EH (cell line): ENCODE measurements at places on chromosomes 7 and 10.

DNA sequence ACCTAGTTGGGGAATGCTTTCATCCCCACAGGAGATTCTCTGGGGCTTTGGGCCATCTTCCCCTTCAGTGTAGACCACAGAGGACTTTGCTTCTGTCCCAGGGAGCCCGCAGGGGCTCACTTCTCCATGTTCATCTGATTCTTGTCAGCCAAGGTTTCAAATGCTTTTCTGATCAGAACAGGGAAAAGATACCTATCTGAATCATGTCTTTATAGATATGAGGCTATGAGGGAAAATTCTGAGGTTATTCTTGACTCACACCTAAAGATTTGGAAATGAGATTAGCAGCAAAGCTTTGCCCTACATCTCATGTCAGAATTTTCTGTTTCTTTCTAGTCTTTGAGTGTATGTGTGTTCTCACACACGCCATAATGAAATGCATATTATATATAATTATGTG lies 53.3 kb downstream of the FIGNL1 start:
- no peak for DNase-seq

DNA sequence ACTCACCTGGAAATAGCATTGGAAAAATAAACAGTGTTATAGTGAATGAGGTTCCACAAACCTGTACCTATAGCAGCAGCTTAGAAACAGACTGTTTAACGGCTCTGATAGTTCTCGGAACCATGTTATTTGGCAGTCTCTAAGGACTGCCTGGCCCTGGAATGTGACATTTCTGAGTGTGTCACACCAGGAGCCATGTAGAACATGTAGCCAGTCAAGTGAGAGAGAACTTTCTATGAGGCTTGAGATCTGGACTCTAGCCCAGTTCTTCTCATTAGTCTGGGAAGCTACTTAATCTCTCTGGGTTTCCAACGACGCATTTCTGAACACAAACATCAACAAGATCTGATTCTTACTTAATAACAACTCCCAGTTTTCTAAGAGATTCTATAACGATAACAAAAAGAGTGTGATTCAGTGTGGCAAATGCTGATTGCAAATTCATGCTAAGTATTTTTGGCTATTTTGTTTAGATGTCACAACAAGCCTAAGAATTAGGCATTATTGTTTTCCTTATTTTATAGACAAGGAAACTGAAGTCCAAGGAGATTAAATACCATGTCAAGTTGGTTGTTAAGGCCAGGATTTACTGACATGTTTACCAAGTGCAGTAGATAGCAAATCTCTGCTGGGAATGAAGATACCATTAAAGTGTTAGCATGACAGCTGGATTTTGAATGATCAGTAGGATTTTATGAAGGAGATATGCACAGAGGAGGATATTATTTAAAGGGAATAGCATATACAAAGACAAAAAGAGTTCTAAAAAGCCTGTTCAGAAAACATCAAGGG lies 47.2 kb downstream of the APBB1IP start:
- DNase-seq = peak; percentile 90

- peak; percentile 97 for DNase-seq
These were observed 181.3 kb downstream of the TAX1BP1 start for GRCh38 chr7:27921081-27921836.

- peak; percentile 44 for DNase-seq
These were observed 27.8 kb downstream of the TMEM236 start for GRCh38 chr10:17779784-17780183.

DNA sequence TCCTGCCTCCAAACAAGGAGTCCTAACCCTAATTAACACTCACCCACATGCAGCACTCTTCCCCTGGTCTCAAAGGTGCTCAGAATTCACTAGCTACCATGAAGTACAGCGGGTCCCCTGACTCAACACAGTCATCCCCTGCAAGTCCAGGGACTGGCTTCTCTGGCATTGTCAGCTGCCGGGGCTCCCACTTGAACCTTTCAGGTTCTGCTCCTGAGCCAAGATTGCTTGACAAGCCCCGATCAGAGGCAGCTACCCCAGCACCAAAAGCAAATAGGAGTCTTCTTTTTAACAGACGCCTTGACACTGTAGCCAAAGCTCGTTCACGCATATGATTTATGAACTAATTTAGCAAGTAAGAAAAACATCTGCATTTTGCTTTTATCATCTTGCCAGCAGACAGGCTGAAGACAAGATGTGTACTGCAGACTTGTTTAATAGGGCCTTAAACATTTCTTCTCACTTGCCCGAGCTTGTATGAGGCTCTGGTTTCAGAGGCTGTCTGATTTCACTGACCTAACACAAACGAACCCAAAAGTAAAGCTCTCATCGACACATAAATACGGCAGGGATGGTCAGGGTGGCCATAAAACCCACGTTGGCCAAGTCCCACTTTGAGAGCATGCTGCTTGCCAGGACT lies 67.6 kb upstream of the ADAM12 start:
- no peak for DNase-seq

DNA sequence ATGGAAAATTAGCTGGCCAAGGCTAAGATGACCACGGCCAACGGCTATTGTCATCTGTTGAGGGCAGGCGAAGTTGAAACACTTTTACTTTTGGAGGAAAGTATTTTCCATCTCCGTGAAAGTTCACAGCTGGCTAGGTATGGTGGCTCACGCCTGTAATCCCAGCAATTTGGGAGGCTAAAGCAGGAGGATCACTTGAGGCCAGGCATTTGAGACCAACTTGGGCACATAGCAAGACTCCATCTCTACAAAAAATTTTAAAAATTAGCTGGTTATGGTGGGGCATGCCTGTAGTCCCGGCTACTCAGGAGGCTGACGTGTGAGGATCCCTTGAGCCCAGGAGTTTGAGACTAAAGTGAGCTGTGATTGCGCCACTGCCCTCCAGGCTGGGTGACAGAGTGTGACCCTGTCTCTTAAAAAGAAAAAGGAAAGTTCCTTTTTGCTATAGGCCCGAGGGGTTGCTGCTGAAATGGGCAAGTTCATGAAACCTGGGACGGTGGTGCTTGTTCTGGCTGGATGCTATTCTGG lies 85.5 kb upstream of the MKLN1 start:
- DNase-seq = no peak

DNA sequence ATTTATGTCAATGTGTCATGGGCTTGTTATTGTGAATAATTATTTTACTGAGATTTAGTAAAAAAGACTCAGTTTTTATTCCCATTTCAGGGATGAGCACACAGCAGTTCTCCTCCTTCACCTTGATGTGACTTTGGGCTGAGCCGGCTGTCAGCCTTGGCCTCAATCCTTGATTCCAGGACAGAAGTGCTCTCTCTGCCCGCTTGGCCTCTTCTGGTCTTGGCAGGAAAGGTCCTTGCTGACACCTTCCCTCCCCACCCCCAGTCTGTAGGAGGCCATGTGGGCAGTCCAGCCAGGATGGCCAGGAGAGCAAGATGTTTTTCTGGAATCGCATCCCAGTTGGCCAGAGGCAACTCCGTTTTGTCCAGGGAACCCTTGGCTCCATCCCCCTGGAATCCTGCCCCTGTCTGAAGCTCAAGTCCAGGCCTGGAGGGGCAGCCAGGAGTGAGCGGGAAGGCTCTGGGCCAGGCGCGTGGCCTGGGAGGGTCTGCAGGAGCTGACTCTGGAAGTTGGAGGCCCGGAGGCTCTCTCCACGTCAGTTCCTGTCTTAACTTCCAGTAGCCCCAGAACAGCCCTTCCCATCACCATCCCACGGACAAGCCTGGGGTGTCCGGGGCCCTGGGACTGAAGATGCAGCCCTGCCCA lies 100.9 kb downstream of the PDGFA start:
- no peak for DNase-seq

GRCh38 chr7:36925691-36926090 lies 201.4 kb upstream of the AOAH start:
- DNase-seq = no peak

GRCh38 chr10:89664203-89664602 lies 19.2 kb upstream of the PANK1 start:
- no peak for DNase-seq

DNA sequence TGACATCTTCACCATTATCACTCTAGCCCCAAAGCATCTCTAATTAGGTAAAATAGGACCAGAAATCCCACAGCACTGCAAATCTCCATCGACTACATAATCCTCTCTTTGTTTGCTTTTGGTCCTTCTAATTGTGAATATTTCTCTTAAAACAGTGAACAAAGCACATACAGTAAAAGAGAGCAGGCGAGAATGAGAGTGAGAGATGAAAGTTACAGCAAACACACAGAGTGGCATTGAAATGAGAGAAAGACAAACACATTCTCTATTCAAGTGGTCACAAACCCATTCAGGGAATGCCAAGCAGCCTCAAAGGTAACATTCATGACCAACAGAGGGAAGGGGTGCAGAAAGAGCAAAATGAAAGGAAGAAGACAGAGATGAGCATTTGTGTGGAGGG lies 109.8 kb upstream of the PTN start:
- no peak for DNase-seq

- DNase-seq = no peak
These were observed 395.7 kb upstream of the NRG3 start for GRCh38 chr10:81479316-81479715.

GRCh38 chr7:40470817-40471216 lies 336.0 kb downstream of the SUGCT start:
- DNase-seq = peak; percentile 64

DNA sequence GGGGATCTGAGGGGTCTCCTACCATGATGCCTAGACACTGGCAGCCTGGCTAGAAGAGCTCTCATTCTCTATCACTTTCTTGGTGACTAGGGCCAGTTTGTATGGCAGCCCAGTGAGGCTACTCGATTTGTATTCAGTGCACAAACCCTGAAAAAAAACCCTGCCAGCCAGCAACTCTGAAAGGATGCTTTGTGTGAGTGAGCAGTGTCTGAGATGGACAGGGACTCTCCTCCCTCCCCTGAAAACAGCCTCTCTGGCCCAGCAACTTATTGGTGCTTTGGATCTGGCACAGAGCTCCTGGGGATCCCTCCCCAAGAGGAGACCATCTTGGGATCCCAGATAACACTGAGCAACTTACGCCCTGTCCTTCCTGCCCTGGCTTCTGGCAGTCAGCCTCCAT lies 10.8 kb upstream of the LRRC4 start:
- no peak for DNase-seq

DNA sequence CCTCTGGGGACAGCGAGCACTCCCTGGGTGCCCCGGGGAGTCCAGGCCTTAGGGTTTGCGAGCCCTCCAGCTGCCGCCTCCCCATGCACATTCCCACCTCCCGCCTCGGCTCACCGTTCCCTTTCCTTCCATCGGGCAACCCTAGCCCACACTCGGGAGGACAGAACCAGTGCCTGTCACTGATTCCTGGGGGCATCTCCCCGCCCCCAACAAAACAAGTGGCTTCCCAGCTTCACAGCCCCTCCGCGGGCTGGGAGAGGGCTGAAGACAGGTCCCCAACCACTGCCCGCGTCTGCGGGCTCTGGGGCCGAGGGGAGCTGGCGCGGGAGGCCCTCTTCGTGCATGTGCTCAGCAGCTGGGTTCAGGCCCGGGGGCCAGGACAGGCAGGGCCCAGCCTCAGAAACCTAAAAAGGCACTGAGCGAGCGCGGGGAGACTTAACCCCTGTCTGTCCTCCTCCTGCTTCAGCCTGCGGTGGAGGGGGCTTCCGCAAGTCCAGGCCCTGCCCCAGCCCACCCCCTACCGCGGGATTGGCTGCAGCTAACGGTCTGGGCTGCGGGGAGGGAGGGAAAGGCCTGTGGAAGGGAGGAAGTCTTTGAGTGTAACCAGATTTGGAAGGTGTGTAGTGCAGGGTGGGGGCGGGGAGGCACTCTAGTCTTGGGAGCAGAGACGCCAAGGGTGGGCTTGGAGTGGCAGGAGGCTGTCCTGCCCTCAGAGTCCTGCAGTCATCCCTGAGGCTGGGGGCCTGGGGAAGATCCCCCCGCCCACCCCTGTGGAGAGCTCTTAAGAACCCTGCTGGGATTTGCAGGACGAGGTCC lies 1.2 kb downstream of the FLNC start:
- peak; percentile 82 for DNase-seq

- no peak for DNase-seq
These were observed 33.8 kb downstream of the TBATA start for GRCh38 chr10:70751356-70751755.

- no peak for DNase-seq
These were observed 108.3 kb downstream of the SUGCT start for GRCh38 chr7:40243076-40243475.

GRCh38 chr7:21719846-21720245 lies 177.0 kb downstream of the DNAH11 start:
- no peak for DNase-seq

GRCh38 chr7:30028749-30029635 lies 780 bp downstream of the PLEKHA8 start:
- DNase-seq = peak; percentile 55

DNA sequence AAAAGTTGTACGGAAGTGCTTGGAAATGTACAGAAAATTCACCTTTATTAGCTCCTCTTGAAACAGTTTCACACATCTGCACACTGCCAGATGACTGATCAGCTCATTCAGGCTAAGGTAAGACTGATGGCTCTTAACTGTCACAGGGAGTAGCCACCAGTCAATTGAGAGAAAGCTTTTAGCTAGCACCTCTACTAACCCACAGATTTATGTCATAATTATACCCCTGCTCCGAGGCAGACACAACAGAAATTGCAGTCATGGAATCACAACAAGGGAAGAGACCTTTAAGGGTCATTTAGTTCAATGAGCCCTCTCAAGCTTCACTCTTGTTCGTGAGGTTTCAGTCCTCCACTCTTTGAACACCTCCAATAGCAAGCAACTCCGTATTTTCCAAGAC lies 235.4 kb downstream of the TRIL start:
- no peak for DNase-seq

DNA sequence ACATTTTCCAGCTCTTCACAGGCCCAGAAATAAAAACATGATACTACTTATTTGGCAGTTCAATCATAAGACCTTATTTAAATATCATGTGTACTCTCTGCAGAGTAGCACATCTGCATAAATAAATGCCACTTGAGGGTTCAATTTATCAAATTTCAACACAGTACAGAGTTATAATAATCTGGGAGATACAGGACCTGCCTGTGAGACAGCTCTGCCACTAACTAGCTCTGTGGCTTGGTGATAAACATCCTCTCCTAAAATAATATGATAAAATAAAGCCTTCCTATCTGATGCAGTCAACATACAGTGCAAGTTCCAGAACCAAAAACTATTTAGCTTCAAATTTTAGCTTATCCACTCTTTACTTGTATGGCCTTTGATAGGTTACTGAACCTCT lies 90.9 kb upstream of the GATAD1 start:
- no peak for DNase-seq

- no peak for DNase-seq
These were observed 94.9 kb downstream of the GFRA1 start for GRCh38 chr10:116178086-116178605.

DNA sequence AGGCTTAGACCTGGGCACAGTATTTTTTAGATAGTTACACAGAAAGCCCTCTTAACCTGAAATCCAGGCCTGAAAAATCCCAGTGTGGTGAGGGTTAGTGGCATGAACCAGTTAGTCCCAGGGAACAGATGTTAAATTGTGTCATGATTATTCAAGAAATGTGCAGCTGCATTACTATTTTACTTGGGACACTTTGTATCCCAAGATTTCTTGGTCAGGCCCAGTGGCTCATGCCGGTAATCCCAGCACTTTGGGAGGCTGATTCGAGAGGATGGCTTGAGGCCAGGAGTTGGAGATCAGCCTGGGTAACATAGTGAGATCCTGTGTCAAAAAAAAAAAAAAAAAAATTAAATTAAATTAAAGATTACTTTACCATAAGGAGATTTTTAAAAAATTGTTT lies 36.0 kb upstream of the OTUD1 start:
- DNase-seq = no peak

GRCh38 chr10:75403144-75403938 lies 1.8 kb upstream of the ZNF503 start:
- peak; percentile 38 for DNase-seq

- peak; percentile 30 for DNase-seq
These were observed 158.8 kb downstream of the HGF start for GRCh38 chr7:81611040-81611439.
